ENCODE measurements at places on chromosomes 16 and 17.

DNA sequence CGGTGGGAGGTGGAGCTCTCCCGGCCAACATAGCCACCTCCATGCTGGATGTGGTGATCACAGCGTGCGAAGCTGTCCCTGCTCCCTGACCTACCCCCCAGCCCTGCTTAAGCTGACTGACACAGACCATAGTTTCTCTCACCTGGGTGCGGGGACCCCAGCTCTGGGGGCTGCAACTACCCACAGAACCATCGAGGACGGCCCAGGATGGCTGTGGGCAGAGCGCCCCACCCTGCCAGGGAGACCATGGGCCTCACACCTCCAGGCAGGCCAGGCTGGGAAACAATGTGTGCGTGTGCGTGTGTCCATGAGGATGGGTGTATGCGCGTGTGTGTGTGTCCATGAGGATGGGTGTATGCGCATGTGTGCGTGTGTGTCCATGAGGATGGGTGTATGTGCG lies 20.4 kb downstream of the BAHCC1 start:
- no peak for DNase-seq

GRCh38 chr16:85635545-85636140 lies 22.5 kb downstream of the GSE1 start:
- DNase-seq = no peak

DNA sequence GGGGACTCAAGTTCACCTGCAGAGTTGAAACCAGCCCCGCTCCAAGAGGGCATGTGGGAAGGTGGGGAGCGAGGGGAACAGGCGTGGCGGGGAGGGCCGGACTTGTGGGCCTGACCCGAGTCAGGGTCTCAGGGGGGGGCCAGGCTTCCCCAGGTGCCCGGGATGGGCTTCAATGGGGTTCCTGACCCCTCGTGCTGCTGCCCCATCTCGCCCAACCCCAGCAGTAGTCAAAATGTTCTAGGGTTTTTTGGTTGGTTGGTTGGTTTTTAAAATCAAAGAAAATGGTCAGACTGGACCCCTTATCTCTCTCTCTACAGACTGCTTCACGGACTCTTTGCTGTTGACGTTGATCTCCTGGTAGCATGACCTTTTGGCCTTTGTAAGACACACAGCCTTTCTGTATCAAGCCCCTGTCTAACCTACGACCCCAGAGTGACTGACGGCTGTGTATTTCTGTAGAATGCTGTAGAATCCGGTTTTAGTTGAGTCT lies 69.5 kb downstream of the AMFR start:
- no peak for DNase-seq

DNA sequence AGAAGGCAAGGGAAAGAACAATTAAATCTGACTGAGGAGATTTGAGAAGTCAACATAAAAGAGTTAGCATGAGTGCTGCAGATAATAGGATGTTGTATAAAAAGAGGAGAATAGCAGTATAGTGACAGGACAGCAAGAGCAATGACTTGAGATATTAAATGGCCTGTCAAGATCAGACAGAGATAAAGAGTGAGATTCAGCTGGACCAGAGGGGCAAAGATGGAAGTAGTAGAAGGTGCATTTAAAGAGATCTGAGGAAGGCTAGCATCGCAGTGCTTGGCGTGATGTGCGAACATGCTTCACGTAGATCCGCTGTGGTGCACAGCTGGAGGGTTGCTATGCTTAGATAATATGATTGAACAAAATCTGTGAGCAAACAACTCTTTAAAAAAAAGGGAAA lies 1422.6 kb upstream of the CDH8 start:
- DNase-seq = no peak

GRCh38 chr17:48814504-48814903 lies 2.5 kb downstream of the TTLL6 start:
- peak; percentile 60 for DNase-seq
